SHP77 (cell line): ENCODE measurements at places on chromosomes 4 and X.

DNA sequence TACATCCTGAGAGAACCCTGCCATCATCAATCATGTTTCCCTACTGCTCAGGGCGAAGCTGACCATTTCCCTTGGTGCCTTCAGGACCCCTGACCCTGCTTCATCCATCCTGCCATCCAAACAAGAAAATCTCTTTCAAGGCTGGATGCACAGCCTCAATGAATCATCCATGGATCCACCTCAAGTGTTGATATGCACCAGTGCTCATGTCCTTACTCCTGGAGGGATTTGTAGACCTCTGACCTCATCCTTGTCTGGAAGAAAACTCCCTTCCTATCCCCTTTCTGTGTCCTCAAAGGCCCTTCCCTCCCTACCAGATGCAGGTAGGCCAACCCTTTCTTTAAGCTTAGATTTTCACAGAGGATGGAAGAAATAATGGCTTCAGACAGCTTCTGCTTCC, 24.6 kb downstream of the BEX3 start:
- no peak for DNase-seq

DNA sequence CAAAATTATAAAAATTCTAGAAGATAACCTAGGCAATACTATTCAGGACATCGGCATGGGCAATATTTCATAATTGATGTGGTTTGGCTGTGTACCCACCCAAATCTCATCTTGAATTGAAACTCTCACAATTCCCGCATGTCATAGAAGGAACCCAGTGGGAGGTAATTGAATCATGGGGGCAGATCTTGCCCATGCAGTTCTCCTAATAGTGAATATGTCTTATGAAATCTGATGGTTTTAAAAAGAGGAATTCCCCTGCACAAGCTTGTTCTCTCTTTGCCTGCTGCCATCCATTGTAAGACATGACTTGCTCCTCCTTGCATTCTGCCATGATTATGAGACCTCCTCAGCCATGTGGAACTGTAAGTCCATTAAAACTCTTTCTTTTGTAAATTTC, 77.7 kb downstream of the DDX60 start:
- DNase-seq = no peak

DNA sequence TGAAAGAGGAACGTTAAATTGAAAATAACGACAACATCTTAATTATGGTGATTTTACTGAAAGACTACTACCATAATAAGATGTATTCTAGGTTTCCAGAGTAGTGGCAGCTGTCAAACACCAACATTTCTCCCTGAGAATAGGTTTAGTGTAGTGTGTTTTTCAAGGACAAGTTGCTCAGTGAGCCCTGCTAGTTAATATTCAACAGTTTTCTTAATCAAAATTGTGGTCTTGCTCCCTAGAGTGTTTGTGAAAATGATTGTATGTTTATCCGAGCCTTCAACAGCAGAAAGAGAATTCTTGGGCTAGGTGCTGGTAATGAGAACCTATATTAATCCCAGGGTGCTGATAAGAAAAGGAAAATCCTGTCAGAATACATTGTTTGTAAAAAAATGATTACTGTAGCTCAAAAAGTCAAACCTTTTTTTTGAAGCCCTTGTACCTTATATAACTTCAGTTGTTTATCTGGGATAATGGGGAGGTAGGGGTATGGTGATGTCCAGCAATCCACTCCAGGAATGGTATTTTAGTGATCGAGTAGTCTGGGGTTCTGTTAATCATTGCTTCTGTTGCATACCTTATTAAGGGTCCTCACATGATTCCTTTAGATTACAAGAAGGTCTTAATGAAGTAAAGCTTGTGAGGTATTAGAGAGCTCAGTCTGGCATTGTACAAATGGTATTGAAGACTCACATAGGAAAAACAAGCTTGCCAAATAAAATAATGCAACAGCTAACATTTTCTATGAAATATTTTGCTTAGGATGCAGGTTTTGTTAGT, 110.7 kb downstream of the CCSER1 start:
- DNase-seq = no peak

GRCh38 chrX:105552395-105552794, 269.9 kb upstream of the NRK start:
- DNase-seq = no peak

GRCh38 chrX:12894074-12895030, 12.1 kb upstream of the TLR8 start:
- DNase-seq = no peak
